ENCODE measurements at places on chromosomes 13 and 19.

- no peak for DNase-seq
Measured at GRCh38 chr13:97565906-97566305, 131.9 kb downstream of the RAP2A start.

DNA sequence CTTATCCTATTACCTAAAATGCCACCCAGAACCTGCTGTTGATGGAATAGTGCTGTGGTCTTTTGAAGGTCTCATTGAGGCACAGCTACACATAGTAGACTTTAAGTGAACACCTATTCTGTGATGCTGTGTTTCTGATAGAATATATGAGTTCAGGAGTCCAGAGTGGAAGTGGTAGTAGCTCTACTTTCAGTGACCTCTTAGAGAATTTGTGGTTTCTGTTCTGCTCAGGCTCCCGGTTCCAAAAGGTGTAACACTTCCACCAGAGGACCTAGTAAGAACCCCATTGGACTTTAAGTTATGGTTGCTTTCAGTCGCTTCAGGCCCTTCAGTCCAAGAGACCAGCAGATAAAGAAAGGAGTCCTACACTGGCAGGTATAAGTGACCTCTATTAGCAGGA, 11.4 kb upstream of the MYCBP2 start:
- DNase-seq = no peak

- no peak for DNase-seq
Measured at GRCh38 chr19:51305479-51305878, 6.0 kb upstream of the IGLON5 start.

GRCh38 chr13:53045189-53045588, 16.6 kb downstream of the OLFM4 start:
- no peak for DNase-seq

GRCh38 chr19:48206397-48207093, 36.1 kb downstream of the ZSWIM9 start:
- DNase-seq = no peak

- DNase-seq = no peak
Measured at GRCh38 chr19:52613299-52613906, 24.8 kb downstream of the ZNF83 start.

- DNase-seq = peak; percentile 91
Measured at GRCh38 chr13:29520671-29521070, 74.8 kb downstream of the SLC7A1 start.

DNA sequence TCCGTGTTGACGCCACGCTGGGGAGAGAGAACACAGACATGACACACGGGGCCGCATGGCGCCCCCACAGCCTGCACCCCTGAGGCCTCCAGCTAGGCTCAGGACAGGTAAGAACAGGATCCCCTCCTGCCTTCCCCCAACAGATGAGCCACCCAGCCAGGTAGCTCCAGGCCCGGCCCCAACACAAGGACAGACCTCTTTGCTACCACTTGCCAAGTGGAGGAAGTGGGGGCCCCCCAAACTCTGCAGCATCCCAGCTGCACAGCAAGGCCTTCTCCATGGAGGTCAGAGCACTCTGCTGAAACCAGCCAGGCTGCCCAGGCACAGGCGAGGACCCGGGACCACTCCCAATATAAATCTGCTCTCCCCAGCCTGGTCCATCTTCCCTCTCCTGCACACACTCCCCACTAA, 31.5 kb downstream of the PEPD start:
- no peak for DNase-seq

- DNase-seq = no peak
Measured at GRCh38 chr13:50451609-50452008, 391.9 kb downstream of the DLEU7 start.

DNA sequence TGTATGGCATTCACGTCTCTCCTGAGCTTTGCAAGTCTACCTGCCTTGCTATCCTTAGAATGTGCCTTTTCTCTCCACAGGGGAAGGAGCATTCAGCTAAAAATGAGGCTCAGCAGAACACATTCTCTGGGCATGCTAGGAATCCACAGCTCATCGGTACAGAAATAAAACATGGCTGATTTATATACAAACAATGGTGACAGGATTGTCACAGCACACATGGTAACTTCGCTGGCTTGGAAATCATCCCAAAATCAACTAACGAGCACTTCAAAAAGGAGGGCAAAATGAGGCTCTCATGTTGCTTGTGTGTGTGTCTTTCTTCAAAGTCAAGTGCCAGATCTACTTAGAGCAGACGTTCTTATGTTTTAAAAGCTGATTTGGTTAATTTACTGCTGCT, 373.0 kb downstream of the FGF14 start:
- no peak for DNase-seq

DNA sequence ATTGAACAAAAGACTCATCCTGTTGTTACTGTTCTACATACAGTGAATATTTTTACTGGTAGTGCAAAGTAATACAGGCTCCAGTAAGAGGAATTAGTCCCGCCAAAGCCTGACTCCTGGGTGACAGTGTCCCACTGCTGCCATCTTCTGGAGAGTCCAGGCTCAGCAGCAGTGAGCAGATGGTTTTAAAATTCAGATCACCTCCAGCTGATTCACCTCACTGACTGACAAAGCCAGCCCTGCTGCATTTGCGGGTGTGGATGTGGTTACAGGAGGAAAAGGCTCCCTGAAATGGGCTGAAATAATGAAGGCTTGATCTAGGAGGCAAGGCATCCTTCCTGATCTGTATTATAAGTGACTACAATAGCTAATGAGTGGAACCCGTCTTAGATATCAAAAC, 18.3 kb downstream of the PABPC3 start:
- peak; percentile 67 for DNase-seq

DNA sequence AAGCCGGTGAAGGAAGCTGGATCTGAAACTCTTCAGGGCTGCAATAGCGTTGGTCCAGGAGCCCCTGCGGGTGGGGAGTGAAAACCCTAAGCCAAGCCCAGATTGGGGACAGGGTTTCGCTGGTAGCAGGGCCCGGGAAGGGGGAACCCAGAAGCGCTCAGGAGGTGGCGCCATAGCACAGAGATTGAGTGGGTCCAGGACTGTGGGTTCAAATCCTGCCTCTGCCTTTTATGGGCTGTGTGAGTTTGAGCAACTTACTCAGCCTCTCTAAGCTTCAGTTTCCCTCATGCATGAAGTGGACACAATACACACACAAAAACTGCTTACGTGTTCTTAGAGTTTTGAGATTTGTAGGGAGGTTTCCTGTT, 8.3 kb upstream of the SYCN start:
- DNase-seq = peak; percentile 8

GRCh38 chr19:57263244-57263741, 17.0 kb upstream of the ZNF460 start:
- DNase-seq = no peak

- DNase-seq = peak; percentile 64
Measured at GRCh38 chr19:4803736-4804695, 12.5 kb downstream of the FEM1A start.

DNA sequence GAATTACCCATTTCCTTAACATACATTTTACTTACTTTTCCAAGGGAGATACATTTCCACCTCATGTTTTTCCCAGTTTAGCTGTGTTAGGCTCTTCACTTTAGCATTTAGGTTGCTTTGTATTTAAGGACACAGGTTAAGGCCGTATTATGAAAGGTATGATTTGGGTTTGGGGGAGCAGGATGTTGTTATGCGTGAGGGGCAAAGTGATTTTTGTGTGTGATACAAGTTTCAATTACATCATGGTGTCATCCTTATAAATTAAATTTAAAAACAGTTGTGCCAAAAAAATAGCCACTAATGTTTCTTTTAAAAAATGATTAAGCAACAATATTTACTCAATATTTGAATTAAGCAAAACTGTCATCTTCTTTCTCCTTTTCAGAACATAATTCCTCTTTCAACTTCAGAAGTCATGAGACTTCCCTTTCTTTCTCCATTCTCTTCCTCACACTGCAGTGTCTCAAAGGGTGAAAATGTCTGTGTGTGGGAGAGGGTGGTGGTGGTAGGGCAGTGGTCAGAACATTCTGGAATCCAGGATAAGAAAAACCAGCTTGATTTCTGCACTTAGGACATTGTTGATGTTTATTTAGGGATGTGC, 126.2 kb downstream of the KCNRG start:
- DNase-seq = no peak

- DNase-seq = peak; percentile 77
Measured at GRCh38 chr13:36685927-36686326, 12.1 kb downstream of the SERTM1 start.

DNA sequence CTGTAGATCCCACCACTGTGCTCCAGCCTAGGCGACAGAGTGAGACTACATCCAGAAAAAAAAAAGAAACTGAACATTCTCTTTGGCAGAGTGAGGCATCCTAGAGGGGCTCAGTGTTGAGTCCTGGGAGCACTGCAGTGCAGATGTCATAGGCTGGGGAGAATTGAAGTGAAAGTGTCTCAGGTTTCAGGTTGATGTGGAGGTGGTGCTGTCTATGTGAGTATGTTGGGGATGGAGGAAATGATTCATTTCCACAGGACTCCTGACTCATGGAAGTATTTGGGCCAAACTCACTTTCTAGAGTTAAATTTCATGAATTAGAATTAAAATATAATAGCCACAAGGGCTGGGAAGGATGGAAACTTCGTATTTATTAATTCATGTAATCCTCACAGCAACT, 134.4 kb upstream of the TSC22D1 start:
- peak; percentile 84 for DNase-seq

- no peak for DNase-seq
Measured at GRCh38 chr13:74620308-74620707, 486.1 kb upstream of the KLF12 start.

- no peak for DNase-seq
Measured at GRCh38 chr19:47093254-47093653, 20.3 kb downstream of the ZC3H4 start.

GRCh38 chr19:14412996-14413692, 6.0 kb downstream of the DDX39A start:
- no peak for DNase-seq
